CD4-positive, alpha-beta T cell (primary cell): ENCODE measurements at places on chromosomes 7 and 10.

DNA sequence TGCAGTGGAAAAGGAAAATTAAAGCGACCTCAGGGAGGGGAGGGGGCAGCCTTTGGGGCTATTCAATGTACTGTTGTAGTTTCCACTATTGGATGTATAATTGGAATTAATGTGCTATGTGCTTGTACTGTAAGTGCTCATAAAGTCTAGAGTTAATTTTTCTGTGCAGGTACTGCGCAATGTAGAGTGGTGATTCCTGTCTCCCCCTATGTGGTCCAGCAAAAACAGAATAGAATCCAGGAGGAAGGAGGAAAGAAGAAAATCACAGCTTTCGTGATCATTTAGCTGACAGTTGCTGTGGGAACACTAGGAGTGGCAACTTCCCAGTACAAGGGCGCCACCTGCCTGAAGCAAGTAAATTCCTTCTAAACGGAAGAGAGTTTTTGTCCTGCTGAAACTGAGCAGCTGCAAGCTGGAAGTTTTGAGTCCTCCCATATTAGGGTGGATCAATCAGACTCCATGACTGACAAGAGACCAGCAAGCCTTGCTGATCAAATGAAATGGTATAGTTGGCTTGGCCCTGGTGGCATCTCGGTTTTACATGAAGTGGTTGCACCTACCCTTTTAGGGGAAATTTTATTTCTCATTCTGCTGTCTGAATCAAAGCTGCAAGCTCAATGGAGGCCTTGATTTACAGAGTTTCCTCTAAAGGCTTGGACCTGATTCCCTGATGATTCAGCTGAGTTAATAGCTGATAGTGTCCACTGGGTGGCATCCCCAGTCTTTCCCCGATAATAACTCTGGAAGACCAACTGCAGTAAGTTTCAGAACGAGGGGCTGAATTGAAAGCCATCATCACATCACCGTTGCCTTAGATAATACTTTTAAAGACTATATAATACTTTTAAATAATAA, 299.8 kb downstream of the HGF start:
- DNase-seq, result no peak

DNA sequence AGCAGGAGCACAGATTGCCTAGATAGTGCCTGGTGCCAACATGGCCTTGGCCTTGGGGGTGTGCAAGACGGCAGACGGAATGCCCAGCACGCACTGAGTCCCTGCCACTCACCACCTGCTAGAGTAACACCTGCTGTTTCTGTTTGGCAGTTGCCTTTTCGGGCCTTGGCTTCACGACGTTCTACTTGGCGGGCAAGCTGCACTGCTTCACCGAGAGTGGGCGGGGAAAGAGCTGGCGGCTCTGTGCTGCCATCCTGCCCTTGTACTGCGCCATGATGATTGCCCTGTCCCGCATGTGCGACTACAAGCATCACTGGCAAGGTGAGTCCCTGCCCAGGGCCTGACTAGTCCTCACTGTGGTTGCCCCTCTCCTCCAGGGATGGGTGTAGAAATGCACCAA, 118.0 kb downstream of the PLPP4 start:
- DNase-seq, result no peak

DNA sequence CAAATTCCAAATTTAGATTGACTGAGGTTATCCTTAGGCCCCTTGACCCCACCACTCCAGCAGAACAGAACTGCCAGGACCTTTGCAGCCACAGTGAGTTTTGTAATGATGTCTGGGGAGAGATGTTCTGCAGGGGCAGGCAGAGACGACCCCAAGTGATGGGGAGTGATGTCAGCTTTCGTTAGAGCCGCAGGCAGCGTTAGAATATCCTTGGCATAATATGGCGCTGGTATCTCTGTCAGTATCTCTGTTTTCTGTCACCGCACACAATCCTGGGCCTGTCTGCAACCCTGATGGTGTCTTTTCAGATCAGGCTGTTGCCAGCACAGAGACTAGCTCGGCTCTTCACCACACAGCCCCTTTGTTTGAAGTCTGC, 1083.6 kb downstream of the KCNMA1 start:
- DNase-seq, result no peak

GRCh38 chr10:57743711-57744110, 524.0 kb downstream of the IPMK start:
- DNase-seq, result no peak
